Stimulated activated CD4-positive, alpha-beta T cell treated with anti-CD3 and anti-CD28 coated beads, Interleukin-1b, Interleukin-23, amount 100 ng/mL, for 48 hours (primary cell): ENCODE measurements at places on chromosomes 12 and 14.

DNA sequence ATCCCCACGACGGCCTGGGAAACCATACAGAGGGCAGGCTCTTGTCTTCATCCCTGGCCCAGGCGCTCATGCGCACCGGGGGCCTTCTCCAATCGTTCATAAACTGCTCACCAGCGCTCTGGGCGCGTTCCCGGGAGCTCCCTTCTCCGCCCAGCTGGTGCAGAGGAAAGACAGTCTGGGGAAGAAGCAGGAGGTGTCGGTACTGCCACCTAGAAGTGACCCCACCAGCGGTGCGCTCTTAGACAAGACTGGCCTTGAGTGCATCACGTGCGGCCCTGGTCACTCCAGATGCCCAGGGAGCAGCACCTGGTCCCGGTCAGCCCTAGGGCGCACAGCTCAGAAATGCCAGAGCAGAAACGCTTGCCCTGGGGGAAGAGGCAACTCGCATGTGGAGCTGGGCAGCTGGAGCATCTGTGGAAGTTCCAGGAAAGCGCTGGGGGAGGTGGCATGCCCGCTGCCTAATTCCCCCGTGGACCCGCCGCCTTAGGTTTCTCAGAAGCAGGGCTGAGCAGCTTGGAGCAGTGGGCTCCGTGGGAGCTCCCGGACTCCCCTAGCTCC lies 2.5 kb downstream of the GSC start:
- no peak for DNase-seq

DNA sequence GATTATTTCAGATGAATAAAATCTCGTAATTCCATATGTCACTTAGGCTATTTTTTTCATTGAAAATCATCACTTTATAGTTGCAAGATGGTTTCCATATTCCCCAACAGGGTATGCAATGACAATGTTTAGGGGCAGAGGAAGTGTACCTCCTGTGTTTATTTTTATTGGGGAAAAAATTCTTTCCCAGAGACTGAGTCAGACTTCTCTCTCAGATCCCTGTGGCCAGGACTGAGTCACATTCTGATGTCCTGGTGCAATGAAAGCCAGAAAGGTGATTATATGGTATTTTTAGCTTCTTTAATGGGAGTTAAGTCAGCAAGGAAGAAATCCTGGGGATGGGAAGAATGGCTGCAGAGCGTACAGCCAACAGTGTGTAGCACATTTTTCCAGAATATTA lies 196.9 kb upstream of the ALG10 start:
- no peak for DNase-seq

GRCh38 chr14:102917056-102917385 lies 5.4 kb upstream of the AMN start:
- DNase-seq = no peak

- no peak for DNase-seq
These were observed 4.5 kb downstream of the GRIN2B start for GRCh38 chr12:13976880-13977279.

- DNase-seq = no peak
These were observed 11.9 kb downstream of the PRDM4 start for GRCh38 chr12:107749083-107749482.

GRCh38 chr14:35696575-35696974 lies 112.5 kb downstream of the RALGAPA1 start:
- DNase-seq = no peak

- DNase-seq = peak; percentile 30
These were observed at the start of gene ADSS1 for GRCh38 chr14:104723651-104724406. ADSS1 (plus strand) TSS chr14:104724229; CDS start chr14:104724271, 42 bp downstream.

GRCh38 chr14:99460793-99461192 lies 19.9 kb downstream of the SETD3 start:
- DNase-seq = no peak

GRCh38 chr12:7989827-7990491 lies 42.6 kb upstream of the FOXJ2 start:
- DNase-seq = peak; percentile 88

- DNase-seq = no peak
These were observed 711 bp downstream of the ANO4 start for GRCh38 chr12:100795174-100795799.

DNA sequence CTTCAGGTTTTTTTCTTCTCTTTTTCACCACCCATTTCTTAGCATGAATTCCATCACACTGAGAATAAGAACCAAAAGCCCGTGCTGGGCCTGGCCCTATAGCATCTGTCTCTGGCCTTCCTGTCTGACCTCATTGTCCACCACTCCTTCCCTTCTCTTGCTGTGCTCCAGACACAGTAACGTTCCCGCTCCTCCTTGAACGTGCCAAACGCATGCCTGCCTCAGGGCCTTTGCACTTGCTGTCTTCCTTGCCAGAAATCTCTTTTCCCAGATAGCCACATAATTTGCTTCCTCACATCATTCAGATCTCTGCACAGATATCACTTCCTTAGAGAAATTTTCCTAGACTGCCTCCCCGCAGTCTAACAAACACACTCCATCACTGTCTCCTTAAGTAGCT lies 119.6 kb upstream of the CPSF6 start:
- DNase-seq = no peak

- no peak for DNase-seq
These were observed 3.2 kb downstream of the MLXIP start for GRCh38 chr12:122081697-122082221.

- no peak for DNase-seq
These were observed 111.8 kb downstream of the CAPZA3 start for GRCh38 chr12:18849761-18850160.

DNA sequence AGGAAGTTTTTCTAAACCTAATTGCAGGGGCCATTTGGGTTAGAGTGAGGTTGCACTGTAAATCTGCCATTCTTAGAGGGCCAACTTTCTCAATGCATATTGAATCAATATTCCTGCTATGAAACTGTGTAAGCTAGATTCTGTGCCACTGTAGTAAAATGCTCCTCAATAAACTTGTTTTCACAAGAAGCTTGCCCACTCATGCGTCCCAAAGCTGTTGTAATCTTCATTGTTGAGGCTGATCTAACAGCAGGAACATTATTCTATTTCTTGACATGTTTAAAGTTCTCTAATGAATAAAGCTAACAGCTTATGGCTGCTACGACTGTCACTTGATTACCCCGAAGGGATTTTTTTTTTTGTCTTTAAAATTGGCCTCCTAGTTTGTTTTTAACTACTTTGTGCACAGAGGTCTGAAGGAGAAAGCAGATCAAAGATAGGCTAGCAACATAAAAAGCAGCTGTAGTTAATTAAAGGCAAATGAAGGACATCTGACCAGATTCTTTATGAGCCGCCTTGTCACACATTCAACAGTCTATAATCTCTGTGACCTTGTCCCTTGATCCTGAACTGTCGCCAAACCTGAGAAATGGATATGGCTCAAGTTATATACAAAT lies 243.7 kb downstream of the PAX9 start:
- DNase-seq = no peak

DNA sequence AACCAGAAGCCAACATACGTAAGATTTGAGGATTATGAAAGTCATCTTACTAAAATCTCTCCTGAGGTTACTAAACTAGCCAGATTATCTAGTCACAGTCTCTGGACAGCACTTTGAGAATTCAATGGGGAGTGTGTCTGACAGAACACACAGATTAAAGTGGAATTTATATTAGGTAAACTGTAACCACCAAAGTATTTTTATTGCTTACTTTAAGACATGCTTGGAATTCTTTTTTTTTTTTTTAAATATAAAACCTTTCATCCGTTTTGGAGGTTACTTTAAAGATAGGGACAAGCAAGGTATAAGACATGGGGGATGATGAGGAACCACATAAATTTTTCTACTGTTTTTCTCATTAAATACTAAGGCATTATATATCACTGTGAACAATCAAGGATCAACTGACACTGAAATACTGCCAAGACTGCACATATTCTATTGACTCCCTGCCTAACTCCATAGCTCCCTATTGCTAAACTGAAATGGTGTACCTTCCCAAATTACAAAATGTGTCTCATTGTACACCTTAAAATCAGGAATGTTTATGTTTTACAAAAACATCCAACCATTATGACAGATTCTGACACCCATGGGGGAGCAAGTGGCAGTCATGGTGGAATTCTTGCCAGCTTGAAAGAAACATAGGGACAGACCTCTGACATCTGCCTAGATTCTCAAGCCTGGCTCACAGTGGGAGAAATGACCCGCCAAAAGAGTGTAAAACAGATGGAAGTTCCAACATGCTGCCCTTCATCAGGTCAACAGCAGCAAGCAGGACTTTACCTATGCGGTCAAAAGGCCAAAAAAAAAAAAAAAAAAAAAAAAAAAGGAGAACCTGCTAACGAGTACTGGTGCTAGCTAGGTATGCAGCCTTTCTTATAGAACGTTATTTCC lies 239.3 kb downstream of the MED13L start:
- DNase-seq = no peak

DNA sequence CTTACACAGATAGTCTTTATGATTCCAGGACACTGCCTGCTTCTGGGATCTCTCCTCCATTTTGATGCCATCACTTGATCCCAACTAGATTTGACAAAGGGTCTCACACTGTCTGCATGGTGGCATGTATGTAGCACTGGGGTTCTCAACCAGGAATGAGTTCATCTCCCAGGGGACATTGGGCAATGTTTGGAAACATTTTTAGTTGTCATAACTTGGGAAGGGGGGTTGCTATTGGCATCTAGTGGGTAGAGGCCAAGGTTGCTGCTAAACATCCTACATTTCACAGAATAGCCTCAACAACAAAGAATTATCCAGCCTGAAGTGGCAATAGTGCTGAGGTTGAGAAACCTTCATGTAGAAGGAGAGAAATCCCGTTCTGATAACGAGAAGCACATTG lies 376.2 kb downstream of the DPF3 start:
- DNase-seq = no peak

- DNase-seq = no peak
These were observed 44.9 kb upstream of the NCOR2 start for GRCh38 chr12:124612410-124612680.

GRCh38 chr12:20189767-20190166 lies 178.6 kb upstream of the PDE3A start:
- DNase-seq = no peak

DNA sequence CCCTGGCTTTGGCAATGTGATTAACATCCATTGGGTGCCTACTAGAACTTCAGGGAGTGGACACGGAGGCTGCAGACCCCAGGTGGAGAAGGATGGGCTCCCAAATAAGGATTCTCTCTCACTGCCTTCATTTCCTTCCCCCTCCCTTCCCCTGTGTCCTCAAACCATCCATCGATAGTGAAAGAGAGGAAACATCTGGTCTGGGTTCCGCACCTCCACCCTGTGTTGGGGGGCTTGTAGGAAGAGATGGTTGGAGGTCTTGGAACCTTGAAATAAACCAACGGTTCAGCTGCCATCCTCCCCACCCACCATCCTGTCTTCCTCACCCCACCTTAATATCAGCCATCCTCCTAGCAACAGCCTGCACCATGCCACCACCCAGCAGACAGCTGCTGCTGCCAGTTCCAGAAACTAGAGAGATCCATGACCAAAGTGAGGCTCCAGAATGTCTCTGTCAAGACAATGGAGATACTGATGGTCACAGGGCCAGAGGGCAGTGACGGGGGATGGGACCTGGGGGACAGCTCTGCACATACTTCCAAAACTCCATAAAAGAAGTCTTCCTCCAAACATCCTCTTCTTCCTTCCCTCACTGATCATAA lies 153.1 kb upstream of the CCND2 start:
- DNase-seq = no peak

GRCh38 chr14:51534610-51535011 lies 117.1 kb upstream of the FRMD6 start:
- DNase-seq = no peak

- DNase-seq = no peak
These were observed 122.7 kb upstream of the FAR2 start for GRCh38 chr12:29026419-29026818.

GRCh38 chr14:89842837-89843236 lies 111.7 kb downstream of the EFCAB11 start:
- DNase-seq = no peak

DNA sequence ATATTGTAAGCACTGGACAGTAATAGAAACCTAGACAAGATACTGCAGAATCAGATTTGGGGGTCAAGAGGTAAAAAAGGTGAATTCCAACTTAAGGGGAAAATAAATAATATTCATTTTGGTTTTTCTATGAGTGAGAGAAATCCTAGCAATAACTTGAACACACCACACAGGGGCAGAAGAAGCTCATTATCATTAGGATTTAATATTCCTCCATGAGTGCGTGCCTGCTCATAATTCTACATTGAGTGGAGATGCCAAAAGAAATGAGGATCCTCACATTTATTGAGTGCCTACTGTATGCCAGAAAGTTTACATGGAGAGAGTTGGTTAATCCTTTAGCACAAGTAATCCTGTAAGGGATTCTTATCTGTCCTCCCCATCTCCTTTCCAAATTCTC lies 40.5 kb upstream of the C14orf132 start:
- no peak for DNase-seq

DNA sequence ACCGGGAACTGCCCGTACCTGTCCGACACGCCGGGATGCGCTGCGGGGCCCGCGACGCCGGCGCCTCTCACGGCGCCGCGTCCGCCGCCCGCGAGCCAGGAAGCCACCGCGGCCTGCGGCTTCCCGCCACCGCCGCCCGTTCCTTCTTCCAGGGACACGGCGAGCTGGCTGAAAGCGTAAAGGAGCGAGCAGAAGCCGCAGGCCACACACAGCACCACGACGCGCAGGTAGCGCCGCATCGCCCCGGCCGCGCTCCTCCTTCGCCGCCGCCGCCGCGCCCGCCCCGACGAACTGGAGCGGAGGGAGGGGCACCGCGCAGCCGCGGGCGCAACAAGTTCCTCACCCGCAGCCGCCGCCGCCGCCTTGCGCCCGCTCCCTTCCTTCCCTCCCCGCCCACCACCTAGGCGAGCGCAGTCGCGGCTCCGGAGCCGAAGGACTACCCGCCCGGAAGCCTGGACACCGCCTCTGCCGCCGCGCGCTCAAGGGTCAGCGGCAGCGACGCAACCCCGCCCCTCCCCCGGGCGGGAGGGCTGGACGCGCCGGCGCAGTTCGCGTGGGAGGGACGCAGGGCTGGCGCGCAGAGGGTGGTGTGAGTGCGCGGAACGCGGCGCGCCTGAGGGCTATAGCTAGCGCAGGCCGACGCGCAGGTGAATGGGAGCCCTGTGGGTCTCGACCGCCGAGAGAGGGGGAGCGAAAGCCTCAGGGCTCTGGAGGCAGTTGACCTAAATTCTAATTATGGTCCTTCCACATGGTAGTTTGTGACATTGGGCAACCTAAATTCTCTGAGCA lies at the start of gene GXYLT1:
TSS of gene GXYLT1 (minus strand) at position 467 of the 789 bp plus-strand sequence. CDS start at position 239, 228 bp downstream.
- DNase-seq = peak; percentile 79

DNA sequence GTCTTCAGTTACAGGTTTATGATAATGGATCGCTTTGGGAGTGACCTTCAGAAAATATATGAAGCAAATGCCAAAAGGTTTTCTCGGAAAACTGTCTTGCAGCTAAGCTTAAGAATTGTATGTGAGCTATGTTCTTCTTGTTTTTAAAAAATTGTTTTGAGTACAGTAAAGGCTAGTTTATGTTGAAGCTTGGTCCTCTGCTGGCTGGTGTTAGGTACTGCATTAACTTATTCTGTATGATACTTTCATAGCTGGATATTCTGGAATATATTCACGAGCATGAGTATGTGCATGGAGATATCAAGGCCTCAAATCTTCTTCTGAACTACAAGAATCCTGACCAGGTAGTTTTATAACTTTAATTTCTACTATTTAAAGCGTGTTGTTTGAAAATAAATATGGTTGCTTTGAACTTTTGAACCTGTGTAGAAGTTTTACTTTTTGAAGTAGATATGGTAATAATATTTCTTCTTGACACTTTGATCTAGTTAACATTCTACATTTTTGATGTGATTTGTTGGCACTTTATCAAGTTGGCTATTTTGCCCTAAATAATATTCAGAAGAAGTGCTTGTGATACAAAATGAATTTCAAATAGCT lies 55.7 kb downstream of the VRK1 start:
- no peak for DNase-seq
